ENCODE measurements at places on chromosomes 7 and 10. TPM values are rescaled to one million over a fixed set of nuclear protein-coding genes. Genes with fewer than 3 reads are reported as not detected.
A peak's percentile ranks its signal among the peaks of the same experiment; 100 is the strongest.

CYP2E1 gene
- 0.50 TPM for total RNA-seq

CRTAC1 gene
- not detected for total RNA-seq

GRCh38 chr7:137943132-137943551 is 58.7 kb downstream of the CREB3L2 start:
- peak; percentile 91 for DNase-seq

PSD gene
- total RNA-seq: 5.3 TPM

GRM3 gene
- not detected for total RNA-seq

GRCh38 chr10:1473874-1474273 is 263.5 kb downstream of the ADARB2 start:
- no peak for DNase-seq

VWDE gene
- total RNA-seq: under 0.01 TPM

GRCh38 chr10:95400787-95401186 is 110.0 kb upstream of the PDLIM1 start:
- no peak for DNase-seq

- DNase-seq: no peak
Measured at GRCh38 chr7:8923164-8923806, 489.9 kb downstream of the NXPH1 start.

GRCh38 chr10:20418286-20418685 is 478.8 kb downstream of the NEBL start:
- no peak for DNase-seq

GRCh38 chr7:7335215-7335614 is 152.9 kb downstream of the C1GALT1 start:
- no peak for DNase-seq

- no peak for DNase-seq
Measured at GRCh38 chr10:78288663-78289062, 255.0 kb downstream of the RPS24 start.

GRCh38 chr7:16318463-16318862 is 102.9 kb downstream of the CRPPA start:
- DNase-seq: no peak

DNA sequence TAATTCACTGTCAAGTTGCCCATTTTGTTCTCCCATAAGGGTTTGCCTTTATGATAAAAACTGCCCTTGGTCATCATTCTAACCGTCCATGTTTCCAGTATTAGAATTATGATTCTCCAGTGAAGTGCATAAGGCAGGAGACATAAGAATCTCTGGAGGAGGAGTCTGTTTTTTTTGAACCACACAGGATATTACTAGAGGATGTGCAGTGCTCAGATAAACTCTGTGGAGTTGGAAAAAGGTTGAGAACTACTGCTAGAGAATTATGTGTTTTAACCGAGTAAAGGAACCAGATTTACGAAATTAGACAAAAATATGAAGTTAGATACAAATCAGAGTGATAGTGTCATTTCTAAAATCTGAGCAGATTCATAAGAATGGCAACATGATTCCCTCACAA is 40.5 kb downstream of the MDFIC start:
- no peak for DNase-seq

DNA sequence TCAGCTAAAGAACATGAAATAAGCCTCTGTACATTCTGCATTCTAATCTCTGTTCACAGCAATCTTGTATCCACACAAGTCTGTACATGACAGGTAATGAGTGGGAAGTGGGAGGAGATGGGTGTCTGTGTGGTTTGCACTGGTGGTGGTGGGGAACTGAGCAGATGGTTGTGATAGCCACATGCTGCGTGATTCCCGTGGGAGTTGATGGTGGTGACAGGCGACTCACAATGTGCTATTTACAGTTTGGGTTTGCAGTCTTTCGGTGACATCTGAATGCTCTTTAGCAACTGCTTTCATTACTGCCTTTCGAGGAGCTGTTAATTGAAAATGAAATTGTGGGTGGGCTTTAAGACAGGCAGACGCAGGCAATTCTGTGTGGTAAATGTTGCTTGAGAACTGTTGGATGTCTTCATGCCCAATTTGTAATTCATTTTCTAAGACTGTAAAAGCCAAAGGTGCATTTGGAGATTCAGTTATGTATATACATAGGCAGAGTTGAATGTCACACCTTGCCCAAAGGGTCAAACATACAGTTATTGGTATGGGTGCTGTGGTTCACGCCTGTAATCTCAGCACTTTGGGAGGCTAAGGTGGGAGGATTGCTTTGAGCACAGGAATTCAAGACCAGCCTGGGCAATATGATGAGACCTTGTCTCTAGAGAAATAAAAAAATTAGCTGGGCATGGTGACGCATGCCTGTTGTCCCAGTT is 308.2 kb downstream of the AUTS2 start:
- DNase-seq: no peak

DNA sequence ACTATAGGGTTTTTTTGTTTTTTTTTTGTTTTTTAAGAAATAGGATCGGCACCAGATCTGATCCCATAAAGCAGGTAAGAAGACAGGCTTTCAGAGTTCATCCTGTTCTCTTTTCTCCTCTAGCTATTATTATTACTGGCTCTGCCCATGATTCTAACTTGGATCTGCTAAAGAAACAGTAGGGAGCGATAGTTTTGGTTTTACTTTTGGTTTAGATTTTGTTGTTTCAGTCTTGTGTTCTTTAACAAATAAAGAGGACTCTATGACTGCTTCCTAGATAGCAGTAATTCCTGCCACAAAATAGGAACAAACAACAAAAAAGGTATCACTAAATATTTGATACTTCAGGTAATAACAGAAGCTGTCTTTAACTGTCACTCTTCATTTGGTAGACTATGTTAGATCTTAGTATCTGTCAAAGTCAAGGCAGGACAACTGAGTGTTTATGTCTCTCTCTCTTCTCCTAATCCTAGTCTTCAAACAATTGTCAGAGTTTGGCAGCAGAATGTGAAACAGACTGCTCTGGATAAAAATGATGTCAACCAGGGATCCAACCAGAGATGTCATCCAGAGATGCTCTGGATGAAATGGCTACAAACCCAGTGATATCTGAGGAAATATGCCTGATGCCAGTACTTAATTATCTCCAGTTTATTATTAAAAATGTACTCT is 99.8 kb downstream of the KMT2C start:
- no peak for DNase-seq

SPDYE2B gene
- total RNA-seq: not detected

DNA sequence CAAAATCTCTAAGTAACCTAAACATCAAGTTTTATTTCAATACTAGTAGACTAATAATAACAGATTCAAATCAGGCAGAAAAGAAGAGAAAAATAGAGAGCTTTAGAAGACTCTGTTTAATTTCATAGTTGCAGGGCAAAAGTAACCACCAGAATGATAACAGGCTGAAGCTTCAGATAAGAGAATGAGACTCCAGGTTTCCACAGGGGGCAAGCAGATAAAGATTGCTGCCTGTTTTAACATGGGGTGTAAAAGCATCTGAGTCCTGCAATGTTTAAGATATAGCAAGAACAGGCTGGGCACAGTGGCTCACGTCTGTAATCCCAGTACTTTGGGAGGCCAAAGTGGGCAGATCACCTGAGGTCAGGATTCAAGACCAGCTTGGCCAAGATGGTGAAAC is 11.0 kb downstream of the CROT start:
- no peak for DNase-seq

ODAD2 gene
- 1.5 TPM for total RNA-seq

IDI2 gene
- not detected for total RNA-seq

DNA sequence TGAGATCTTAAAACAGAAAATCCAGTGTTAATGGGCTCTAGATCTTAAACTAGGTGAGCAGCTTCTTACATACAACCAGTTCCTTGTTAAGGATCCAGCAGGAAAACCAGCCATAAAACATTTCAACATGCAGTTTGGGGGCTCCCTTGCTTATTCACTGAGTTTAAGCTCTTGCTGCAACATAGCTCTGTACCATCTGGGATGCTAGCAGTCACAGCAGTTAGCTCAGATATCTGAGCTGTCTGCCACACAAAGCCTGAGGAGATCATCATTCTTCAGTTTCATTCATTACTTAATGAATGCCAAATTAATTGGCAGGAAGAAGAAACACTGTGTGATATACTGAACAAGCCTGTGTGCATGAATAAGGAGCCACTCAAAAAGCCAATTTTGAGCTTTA is 62.8 kb downstream of the PODXL start:
- DNase-seq: no peak

Data from fibroblast of lung (primary cell).